ENCODE measurements at places on chromosomes 16 and 17.
A peak's percentile ranks its signal among the peaks of the same experiment; 100 is the strongest.

- no peak for DNase-seq
Measured at GRCh38 chr16:17069681-17070080, 401.1 kb downstream of the XYLT1 start.

DNA sequence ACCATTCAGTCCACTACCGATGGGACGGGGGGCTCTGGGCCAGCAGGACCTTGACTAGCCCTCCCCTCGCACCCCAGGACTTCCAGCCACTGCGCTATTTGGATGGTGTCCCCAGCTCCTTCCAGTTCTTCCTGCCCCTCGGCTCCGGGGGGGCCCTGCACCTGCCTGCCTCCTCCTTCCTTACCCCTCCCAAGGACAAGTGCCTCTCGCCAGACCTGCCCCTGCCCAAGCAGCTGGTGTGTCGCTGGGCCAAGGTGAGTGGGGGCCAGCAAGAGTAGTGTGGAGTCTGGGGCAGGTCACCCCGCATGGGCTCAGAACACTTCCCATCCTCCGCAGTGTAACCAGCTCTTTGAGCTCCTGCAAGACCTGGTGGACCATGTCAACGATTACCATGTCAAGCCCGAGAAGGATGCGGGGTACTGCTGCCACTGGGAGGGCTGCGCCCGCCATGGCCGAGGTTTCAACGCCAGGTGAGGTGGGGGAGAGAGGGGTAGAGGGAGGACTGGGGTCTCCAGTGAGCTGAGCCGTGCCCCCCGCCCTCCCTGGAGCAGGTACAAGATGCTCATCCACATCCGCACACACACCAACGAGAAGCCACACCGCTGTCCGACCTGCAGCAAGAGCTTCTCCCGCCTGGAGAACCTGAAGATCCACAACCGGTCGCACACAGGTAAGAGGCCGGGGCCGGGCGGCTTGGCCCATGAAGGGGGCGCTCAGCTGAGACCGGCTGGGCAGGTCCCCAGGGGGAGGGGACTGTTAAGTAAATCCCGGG lies 16.2 kb downstream of the PAM16 start:
- DNase-seq, result no peak

GRCh38 chr17:28758411-28759121 lies 14.8 kb downstream of the TRAF4 start:
- no peak for DNase-seq

GRCh38 chr17:54177606-54178308 lies 355.0 kb downstream of the KIF2B start:
- DNase-seq, result no peak

GRCh38 chr16:70407811-70408274 lies 31.1 kb downstream of the ST3GAL2 start:
- peak; percentile 78 for DNase-seq
